ENCODE measurements at places on chromosomes 2 and 18. TPM values are rescaled to one million over a fixed set of nuclear protein-coding genes. Genes with fewer than 3 reads are reported as not detected.

DNA sequence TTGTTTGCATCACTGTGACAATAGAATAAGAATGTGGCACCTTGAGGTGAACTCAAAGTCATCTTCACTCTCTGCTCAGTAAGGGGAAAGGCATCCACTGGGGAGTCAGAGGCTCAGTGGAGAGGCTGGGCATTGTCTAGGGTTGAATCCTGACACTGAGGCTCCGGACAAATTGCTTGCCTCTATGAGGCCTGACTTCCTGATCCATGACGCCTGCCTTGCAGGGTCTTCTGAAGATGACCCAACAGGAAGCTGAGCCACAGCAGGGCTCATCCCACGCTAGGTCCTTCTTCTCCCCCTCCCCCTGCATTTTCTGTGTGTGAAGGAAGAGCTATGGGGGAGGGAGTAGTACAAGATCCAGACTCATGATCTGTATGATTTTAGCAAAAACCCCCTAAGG lies 265.1 kb downstream of the SH3BP4 start:
- DNase-seq: peak; percentile 4

Gene MOGAT1
- not detected for total RNA-seq

- DNase-seq: no peak
These were observed 225.4 kb upstream of the SIX3 start for GRCh38 chr2:44716131-44716530.

Gene RGPD3
- 0.18 TPM for total RNA-seq

GRCh38 chr2:203994735-203995134 lies 58.2 kb downstream of the ICOS start:
- DNase-seq: no peak

- no peak for DNase-seq
These were observed 39.1 kb upstream of the RPL31 start for GRCh38 chr2:100963026-100963375.

Gene CD8B2
- not detected for total RNA-seq

Gene SLC30A3
- total RNA-seq: under 0.01 TPM

GRCh38 chr18:39235118-39235719 lies 1669.6 kb upstream of the CELF4 start:
- DNase-seq: no peak

GRCh38 chr18:3012136-3013023 lies 564 bp downstream of the LPIN2 start:
- DNase-seq: peak; percentile 20

Gene CCBE1
- 93.9 TPM for total RNA-seq

DNA sequence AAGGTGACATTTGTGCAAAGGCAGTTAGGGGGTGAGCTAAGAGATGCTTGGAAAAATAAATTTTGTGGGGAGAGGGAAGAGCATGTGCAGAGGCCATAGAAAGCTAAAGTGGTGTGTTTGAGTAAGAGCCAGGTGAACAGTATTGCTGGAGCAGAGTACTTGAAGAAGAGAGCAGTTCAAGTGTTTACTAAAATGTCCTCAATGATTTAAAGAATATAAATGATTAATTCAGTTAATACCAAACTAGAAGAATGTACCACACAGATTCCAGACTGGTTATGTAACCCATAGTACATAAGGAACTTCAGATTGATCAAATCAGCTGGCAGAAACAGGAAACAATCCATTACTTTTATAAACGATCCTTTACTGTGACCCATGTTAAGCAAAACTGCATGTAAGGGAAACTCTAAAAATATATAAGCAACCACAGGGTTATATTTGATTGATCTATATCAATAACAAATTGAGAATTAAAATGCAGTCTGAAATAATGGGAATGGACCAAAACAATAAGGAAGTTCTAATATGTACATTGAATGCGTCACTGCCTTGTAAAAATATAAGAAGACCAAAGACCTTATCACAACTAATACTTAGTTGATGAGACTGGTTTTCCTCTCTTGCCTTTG lies 76.9 kb downstream of the LDAH start:
- DNase-seq: no peak

Gene FAP
- total RNA-seq: 71.0 TPM

DNA sequence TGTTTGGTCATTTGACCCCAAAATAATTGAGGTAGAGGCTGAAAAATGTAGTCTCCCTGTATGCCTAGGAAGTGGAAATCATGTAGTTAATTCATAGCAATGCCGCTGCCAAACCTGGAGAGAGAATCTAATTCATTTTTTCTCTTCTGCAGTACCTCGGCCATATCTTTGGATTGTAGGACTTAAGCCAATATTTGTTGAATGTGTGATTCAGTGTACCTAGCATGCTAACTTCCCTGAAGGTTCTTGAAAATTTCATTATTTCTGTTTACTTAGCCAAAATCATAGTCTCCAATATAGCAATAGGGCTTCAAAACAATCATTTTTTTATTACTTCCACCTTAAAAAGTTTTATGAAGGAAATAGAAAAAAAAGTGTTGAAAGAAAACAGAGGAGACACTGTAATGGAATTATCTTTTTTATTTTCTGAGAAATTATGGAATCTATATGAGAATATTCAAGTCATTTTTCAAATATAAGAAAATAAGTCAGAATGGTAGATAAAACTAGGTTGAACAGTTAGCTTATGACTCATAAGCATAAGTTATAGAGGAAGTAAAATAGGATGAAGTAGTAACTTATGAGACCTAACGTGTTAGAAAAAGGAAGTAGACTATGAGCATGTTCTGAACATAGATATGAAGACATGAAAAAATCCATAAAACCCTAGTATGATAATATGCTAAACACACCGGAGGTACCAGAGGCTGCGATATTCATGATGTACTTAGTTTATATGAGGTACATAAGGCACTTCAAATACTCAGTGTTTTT lies 35.2 kb upstream of the CDH19 start:
- DNase-seq: no peak

Gene MAT2A
- 94.1 TPM for total RNA-seq

- DNase-seq: no peak
These were observed 40.2 kb upstream of the SKA1 start for GRCh38 chr18:50334546-50335152.

GRCh38 chr2:45843136-45843535 lies 191.7 kb downstream of the PRKCE start:
- no peak for DNase-seq

DNA sequence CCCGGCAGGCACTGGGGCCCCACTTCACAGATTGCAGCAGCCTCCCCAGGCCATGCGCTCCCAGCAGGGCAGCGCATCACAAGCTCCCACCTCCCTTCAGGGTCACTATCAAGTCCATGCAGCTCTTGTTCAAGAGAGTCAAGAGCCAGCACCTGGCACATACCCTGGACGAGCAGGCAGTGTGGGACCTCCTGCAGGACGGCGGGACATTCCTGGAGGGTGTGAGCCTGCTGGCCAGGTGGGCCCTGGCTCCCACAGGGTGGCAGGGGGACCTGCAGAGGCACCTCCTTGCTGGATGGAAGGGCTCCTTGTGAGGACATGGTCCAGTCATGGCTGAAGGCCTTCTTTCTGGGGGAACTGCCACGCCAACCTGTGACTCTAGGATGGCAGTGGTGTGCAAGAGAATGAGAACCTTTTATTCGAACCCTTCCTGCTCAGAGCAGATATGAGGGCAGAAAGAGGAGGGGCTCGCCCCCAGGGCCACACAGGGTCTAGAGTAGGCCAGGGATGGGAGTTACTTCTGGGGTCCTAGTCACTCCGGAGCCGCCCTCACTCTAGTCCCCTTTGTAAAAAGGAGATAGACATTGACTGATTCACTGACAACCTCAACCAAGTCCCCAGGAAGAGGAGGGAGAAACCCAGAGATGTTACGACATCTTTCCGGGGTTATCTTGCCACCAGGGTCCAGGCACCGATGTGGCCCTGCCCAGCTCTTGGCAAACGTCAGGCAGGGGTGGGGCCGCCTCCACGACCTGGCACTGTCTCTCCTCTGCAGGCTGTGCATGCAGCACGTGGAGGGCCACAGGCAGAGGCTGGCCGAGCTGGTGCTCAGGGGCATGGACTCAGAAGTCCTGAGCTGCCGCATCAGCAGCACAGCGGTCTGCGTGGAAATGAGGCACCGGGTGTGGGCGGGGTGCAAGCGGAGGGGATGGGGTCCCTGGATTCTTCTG lies 31.3 kb downstream of the HJURP start:
- DNase-seq: no peak

Gene CTIF
- total RNA-seq: 25.1 TPM

Gene PROC
- total RNA-seq: not detected

DNA sequence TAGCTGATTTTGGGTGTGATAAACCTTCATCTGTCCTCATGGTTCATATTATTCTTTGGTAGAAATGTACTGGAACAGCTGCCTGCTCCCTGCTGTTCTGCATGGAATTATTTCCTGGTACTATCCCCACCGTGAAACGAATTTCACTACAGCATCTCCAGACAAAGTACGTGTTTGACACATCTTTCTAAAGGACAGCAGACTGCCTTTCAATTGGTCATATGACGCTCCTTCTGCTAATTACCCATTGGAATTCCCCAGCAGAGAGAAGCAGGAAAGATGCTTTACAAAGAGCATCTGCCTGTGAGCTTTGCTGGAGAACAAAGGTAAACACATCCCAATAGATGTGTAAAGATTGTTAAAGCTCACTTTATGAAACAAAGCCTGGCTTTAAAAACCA lies 4.4 kb upstream of the RFX8 start:
- DNase-seq: peak; percentile 18

GRCh38 chr18:38790303-38790702 lies 1224.7 kb upstream of the CELF4 start:
- DNase-seq: no peak

Gene TRIM43
- not detected for total RNA-seq

Gene PLEK
- under 0.01 TPM for total RNA-seq

DNA sequence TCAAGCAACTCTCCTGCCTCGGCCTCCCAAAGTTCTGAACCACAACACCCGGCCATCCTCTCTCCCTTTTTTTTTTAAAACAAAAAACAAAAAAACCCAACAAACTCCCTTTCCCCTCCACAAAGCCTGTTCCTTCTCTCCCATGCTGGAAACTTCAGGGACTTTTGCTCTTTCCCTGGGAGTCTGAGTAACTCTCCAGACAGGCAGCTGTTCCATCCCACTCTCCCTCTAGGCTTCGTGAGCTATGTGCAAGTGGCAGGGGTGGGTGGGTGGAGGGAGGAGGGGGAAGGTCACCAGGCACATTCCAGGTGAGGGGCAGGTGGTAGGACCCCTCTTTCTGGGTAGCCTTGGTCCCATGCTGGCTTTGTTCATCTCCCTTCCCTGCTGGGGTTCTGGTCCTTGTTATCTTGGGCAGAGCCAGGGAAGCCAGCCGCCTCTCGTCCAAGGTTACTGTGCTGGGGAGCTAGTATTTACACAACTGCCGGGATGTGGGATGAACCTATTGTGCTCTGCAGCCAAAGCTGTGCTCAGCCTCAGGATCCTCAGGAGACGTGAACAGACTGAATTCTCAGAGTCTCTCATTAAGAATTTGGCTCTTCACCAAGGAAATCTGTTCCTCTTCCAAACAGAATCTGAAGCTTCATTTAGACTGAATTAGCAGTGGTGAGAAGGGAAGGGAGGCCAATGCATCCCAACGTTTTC lies 106.9 kb downstream of the LIPG start:
- no peak for DNase-seq

DNA sequence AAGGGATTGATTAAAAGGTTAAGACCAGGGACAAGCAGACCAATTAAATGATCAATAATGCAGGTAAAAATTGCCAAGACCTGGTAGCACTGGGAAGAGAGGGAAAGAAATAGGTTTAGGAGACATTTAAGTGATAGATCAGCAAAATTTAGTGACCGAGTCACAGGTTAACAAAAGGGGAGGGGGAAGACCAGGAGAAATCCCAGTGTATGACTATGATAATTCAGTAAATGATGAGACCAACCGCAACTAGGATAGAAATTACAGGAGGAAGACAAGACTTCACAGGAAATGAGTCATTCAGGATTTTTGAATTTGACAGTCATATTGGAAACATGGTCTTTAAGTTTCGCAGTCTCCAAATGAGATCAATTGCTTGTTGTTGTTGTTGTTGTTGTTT lies 62.9 kb downstream of the COBLL1 start:
- DNase-seq: no peak

- no peak for DNase-seq
These were observed 847 bp downstream of the HOXD8 start for GRCh38 chr2:176130147-176130956.

GRCh38 chr2:240795454-240795853 lies 24.6 kb downstream of the KIF1A start:
- no peak for DNase-seq

DNA sequence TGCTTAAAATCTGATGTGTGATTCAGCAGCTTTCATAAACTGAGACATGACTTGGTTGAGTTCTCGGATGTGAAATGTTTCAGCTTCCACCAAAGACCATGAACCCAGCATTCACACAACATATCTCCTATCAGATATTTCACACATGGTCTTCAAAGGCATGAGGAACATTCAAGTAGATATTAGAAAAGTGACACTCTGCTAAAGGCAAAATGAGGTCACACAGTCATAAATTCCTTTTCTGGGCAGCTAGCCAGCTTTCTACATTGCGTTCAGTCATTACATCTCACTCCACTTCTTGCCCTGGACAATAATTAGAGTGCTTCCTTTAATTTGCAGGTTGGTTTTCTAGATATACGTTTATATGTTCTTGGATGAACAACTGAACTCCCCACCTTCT lies 96.7 kb downstream of the GAREM1 start:
- DNase-seq: peak; percentile 52

GRCh38 chr18:62744076-62744968 lies 29.0 kb downstream of the PHLPP1 start:
- DNase-seq: peak; percentile 34

GRCh38 chr2:202042444-202042843 lies 8.8 kb downstream of the FZD7 start:
- DNase-seq: no peak

DNA sequence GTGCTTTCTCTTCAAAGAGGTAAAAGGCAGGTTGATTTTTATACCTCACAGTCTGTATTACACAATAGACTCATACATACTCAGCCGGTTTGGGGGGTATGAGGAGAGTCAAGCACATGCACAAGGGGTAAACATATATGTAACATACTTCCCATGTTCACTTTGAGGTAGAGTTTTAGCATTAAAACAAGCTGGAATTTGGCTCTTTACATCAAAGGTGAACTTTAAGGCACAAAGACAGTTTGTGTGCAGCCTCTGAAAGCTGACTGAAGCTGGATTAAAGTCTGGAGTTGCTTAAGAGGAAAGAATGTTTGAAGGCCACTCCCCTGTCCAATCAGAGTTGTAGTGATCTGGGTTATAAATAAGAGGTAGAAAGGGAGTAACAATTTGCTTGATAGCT lies 282.0 kb downstream of the DPP10 start:
- DNase-seq: no peak

GRCh38 chr18:29285471-29285870 lies 1108.5 kb upstream of the CDH2 start:
- peak; percentile 4 for DNase-seq

GRCh38 chr2:237294460-237294859 lies 119.5 kb downstream of the COL6A3 start:
- no peak for DNase-seq

GRCh38 chr2:83971547-83971946 lies 487.5 kb downstream of the SUCLG1 start:
- DNase-seq: no peak

Gene RAD51AP2
- not detected for total RNA-seq

GRCh38 chr2:64219149-64219548 lies 74.9 kb upstream of the PELI1 start:
- DNase-seq: no peak

Gene BUB1
- 45.8 TPM for total RNA-seq

- DNase-seq: peak; percentile 46
These were observed 427.7 kb upstream of the HS6ST1 start for GRCh38 chr2:128746356-128746755.
